ENCODE measurements at places on chromosomes 3 and 15. TPM values are rescaled to one million over a fixed set of nuclear protein-coding genes. Genes with fewer than 3 reads are reported as not detected.

- peaks cover 3% of the 10 kb centered on the region for H3K27me3 ChIP-seq
- H3K4me3 ChIP-seq: no peak overlapping the region
- no peak overlapping the region for H3K27ac ChIP-seq
- no peaks in the 10 kb centered on the region for H3K36me3 ChIP-seq
Measured at GRCh38 chr3:179969525-179969924, 67.2 kb downstream of the PEX5L start.

DNA sequence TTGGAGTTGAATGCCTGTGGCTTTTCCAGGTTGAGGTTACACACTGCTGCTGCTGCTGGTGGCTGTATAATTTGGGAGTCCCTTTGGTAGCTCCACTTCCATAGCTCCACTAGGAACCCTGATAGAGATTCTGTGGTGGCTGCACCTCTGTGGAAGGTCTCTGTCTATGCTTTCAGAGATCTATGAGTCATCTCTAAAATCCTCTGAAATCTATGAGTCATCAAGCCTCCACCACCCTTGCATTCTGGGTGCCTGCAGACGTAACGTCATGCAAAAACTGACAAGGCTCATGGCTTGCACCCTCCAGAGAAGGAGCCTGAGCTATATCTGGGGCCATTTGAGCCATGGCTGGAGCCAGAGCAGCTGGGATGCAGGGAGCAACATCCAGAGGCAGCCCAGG lies 1037.0 kb upstream of the CFAP20DC start:
- peaks cover 66% of the 10 kb centered on the region for H3K4me1 ChIP-seq
- peak overlapping the region; percentile 78 for H3K27ac ChIP-seq
- peak; percentile 78 for DNase-seq
- no peaks in the 10 kb centered on the region for H3K27me3 ChIP-seq
- H3K36me3 ChIP-seq: peaks cover 23% of the 10 kb centered on the region
- no peak overlapping the region for H3K4me3 ChIP-seq

Gene SPTSSB
- not detected for total RNA-seq

Gene MNS1
- total RNA-seq: 0.67 TPM

DNA sequence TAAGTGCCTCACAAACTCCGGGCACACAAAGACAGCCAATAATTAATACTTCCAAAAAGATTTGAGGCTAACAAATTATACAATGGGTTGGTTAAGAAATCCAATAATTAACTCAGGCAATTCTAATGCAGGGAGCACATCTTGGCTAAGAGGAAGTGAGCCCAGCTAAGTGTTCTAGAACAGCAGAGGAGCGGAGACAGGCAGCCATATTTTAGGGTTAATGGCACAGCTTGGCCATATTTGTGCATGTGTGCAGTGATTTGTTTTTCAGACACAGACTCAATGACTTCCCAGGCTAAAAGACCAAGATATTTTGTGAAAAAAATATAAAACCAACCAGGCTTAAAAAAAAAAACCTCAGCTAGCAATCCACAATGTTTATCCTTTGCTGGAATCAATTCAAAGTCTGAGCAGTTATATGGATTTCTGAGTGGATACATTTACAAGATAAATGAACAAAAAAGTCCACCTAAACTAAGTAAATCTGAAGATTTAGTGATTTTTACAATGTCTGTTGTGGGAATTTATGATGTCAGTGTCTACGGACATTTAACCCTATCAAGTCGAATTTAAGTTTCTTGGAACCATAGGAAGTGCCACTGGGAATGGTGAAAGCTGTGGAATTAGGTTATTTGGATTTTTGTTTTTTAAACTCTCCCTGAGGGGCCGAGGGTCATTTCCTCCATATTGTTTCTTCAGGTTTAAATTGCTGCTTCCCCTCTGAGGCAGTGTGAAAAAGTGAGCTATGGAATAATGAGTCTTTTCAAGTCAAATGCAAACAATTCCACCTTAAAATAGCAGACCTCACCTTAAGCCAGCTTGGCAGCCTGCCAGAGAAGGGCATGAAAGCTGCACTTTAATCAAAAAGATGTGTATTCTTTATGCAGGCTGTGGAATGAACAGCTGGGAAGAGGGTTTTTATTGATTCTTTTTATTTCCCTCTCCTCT lies 413.7 kb upstream of the TBL1XR1 start:
- H3K27ac ChIP-seq: no peak overlapping the region
- no peak overlapping the region for H3K4me3 ChIP-seq
- no peaks in the 10 kb centered on the region for H3K27me3 ChIP-seq

Gene OSBPL10
- 6.4 TPM for total RNA-seq

- no peaks in the 10 kb centered on the region for H3K27me3 ChIP-seq
- no peak for DNase-seq
- peaks cover 15% of the 10 kb centered on the region for H3K36me3 ChIP-seq
- H3K4me1 ChIP-seq: peaks cover 25% of the 10 kb centered on the region
Measured at GRCh38 chr15:58710701-58711100, 38.8 kb downstream of the ADAM10 start.

Gene GOLGA8T
- not detected for total RNA-seq

GRCh38 chr3:17027318-17027717 lies 142.6 kb downstream of the PLCL2 start:
- H3K4me3 ChIP-seq: no peak overlapping the region
- no peak for DNase-seq
- no peaks in the 10 kb centered on the region for H3K27me3 ChIP-seq

Gene EPHA3
- not detected for total RNA-seq

Data from activated naive CD4-positive, alpha-beta T cell treated with anti-CD3 and anti-CD28 coated beads for 36 hours (primary cell).